ENCODE measurements at places on chromosomes 1 and 21.
A peak's percentile ranks its signal among the peaks of the same experiment; 100 is the strongest.

- DNase-seq, result peak; percentile 65
Measured at GRCh38 chr1:234583755-234584419, 26.1 kb downstream of the IRF2BP2 start.

GRCh38 chr1:156795374-156795733 is 21.3 kb downstream of the SH2D2A start:
- DNase-seq, result no peak

DNA sequence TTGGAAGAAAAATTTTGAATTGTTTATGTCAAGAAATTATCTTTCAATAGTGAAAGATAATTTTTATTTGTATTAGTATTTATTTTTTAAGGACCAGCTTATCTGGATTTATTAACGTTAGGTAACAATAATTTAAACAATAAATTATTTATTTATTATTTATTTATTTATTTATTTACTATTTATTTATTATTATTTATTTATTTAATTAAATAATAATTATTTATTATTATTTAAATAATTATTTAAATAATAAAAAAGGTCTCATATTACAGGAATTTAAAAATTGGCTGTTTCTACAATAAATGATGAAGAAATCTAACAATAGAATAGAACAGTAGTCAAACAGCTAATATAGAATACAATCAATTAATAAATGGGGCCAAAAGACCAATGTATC is 618.7 kb upstream of the BRINP3 start:
- DNase-seq, result no peak

- no peak for DNase-seq
Measured at GRCh38 chr1:168405906-168406549, 125.4 kb downstream of the TBX19 start.

All from hematopoietic multipotent progenitor cell treated with erythropoietin and hydrocortisone succinate and interleukin-3 and kit ligand, for 4 days (in vitro differentiated cells).